ENCODE measurements at places on chromosomes 16 and 17.

DNA sequence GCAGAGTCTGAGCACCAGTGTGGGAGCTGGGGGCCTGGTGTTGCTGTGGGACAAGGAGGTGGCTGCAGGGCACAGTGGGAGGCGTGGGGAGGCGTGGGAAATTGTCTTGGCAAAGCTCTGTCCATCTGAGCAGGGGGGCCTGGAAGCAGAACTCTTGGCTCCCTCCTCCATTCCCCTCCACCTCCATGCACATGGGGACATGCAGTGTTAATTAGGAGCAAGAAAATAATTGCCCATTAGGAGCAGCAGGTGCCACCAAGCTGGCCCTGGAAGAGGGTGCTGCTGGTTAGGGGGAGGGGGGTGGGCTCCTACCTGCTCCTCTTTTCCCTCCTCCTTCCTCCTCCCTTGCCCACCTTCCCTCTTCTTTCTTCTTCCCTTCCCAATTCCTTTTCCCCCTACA is 4.5 kb downstream of the TTYH2 start:
- DNase-seq: no peak

- DNase-seq: no peak
These were observed 99.1 kb downstream of the ADAMTS18 start for GRCh38 chr16:77335652-77336234.

GRCh38 chr17:12352127-12352526 is 313.6 kb upstream of the MYOCD start:
- DNase-seq: no peak

DNA sequence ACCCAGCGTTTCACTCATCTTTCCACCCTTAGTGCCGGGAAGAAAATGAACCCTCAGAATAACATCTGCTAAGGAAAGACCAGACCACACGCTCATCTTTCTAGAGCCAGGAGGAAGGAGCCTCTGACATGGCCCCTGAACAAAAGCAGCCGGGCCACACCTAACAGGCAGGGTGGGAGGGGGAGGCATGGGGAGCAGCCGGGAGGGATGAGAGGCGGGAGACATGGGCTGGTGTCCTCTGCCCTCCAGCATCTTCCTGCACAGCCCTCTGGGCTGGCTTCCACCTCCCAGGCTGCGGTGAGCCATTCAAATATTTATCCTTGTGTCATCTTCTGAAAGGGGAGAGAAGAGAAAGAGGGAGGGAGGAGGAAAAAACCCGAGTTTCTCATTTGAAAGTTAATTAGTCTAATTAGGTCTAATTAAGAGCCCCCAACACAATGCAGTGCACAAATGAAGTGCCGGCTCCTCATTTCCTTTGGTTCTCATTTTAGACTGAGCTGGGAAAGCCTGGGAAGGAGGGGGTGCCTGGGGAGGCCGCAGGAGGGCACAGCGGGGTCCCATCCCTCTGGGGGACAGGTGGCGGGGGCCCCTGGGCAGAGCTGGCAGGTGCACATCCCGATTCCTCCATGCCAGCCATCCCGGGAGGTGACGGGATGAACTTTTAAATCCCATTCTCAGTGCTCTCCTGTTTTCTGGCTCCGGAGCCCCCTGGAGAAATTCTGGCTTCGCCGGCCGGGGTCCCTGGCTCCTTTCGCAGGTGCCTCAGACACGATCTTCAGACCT is 90.5 kb downstream of the ENGASE start:
- DNase-seq: no peak

DNA sequence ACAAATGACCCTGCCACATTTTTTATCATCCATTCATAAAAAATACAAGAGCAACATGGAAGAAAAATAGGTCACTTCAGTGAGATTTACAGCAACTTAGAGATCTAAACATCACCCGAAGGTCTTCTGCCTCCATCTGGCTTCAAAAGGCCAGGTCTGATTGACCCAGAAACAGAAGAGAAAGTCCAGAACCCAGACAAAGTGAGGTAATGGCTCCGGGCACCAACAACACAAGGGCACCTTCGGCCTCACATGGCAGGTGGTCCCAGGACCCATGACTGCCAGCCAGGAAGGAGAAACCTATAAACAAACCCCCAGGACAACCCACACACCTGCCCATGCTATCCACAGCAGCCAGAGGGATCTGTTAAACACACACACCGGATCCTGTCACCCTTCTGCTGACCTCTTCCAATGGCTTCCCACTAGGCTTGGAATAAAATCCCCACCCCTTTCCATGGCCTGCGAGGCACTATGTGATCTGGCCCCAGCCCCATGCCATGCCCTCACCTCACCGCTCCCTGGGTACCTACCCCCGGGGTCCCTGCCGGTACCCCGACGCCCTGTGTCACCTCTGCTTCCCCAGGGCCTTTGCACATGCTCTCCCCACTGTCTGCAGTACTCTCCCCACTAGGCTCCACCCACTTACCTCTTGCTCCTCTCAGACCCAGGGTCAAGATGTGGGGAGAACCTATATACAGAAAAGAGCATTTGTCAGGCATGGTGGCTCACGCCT is 149.1 kb downstream of the ZNF423 start:
- no peak for DNase-seq

GRCh38 chr16:35147556-35148504 is 1688.4 kb downstream of the TP53TG3F start:
- DNase-seq: no peak

DNA sequence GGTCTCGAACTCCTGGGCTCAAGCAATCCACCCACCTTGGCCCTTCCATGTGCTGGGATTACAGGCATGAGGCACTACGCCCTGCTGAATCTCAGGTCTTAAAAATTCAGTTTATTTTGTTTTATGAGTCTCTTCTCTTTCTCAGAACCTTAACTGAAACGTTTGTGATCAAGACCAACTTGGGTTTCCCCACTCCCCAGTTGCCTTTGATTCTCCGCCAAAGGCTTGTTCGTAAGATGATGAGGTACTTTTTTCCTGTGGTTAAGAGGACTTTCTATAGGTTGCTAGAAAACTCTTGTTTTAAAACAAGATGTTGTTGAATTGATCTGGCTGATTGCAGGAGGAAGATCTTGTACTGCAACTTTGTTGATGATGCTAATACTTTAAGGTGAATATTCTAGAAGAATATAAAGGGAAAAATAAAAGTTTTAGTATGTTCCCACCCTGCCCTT is 11.7 kb downstream of the ABCC1 start:
- peak; percentile 72 for DNase-seq

DNA sequence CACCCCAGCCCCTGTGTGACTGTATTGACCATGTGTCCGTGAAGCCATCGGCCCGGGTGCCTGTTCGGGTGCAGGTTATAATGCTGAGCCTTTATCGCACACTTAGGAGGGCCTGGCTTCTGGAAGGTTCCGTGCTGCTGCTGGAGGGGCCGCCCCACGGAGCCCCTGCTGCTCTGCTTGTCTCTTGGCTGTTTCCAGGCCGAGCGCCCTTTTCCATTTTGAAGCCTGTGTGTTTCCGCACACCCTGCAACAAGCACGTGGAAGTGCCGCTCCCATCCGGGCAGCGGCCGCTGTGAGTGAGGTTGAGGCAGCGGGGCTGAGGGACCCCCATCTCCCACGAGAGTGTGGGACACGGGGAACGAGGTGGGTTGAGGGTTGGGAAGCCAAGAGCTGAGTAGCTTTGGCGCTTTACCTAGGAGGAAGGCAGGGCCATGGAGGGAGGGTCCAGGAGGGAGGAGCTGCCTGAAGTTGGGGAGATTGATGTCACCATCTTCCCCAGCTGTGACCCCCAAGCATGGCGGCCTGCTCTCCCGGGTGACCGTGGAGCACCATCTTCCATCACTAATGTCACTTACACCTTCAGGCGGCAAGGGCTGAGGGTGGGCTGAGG is 200.1 kb upstream of the GSE1 start:
- DNase-seq: no peak

- no peak for DNase-seq
These were observed 29.5 kb upstream of the CRISPLD2 start for GRCh38 chr16:84790301-84790700.

DNA sequence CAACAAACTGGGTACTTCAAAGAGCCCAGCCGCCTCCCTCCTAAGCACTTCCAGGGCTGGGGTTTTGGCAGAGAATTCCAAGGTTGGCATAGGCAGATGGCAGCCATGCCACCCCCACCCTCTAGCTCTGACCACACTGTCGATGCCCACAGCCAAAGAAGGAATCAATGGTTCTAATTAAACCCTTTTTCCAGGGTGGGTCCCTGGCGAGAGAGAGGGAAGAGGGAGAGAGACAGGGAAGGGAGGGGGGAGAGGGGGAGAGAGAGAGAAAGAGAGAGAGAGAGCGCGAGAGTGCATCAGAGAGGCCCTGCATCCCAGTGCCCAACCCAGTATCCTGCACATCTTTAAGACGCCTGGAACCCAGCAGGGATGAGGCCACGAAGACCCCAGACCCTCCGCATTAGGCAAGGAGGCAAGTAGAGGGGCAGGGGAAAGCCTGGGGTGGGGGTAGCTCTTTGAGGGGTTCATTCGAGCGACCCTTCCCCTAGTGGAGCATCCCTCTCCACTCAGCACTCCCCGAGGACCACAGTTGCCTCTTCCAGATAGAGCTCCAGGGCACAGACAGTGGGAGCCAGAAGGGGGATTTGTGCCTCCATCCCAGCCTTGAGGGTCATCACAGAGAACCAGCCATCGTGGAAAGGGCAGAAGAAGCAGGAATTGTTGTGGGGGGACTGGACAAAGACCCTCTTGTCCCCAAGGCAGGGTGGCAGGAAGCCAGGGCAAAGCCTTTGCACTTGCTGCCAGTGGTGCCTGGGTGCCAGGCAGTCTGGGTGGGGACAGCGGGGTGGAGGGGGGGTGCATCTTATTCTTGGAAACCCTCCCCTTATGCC is 2.6 kb downstream of the SRCIN1 start:
- DNase-seq: no peak

GRCh38 chr17:49963626-49964302 is 5.2 kb upstream of the DLX4 start:
- no peak for DNase-seq

DNA sequence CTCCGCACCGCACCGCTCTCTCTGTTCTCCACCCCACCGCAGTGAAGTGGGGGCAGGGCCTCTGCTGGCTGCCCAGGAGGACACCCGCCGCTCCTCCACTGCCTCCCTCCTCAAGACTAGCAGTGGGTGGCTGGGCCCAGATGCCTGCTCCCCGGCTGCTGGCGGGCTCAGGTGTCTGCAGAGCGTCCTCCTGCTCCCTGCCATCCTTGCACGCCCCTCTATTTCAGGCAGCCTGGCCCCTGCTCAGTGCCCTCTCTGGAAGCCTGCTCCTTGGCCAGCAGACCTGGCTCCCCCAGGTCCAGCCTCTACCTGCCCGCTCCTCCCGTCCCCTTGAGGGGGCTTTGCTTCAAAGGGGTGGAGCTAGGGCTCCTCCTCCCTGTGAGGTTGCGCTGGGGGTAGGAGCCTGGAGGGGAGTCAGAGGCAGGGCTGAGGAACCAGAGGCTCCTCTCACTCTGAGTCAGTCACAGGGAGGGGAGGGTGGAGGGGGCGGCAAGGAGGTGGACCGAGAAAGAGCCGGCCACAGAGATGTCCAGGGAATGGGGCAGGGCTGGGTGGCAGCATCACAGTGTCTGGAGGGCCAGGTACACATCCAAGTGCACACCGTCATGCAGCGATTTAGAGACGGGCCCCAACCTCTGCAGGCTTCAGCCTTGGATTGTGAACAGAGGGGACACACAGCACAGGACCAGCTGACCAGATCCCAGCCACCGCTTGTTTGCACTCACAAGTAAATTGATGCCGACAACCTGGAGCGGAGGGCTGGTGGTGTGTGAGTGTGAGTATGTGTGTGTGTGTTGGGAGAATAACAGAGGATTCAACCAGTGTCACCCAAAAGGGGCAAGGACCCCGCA is 9.8 kb upstream of the TMEM92 start:
- DNase-seq: no peak

- DNase-seq: no peak
These were observed 18.6 kb downstream of the ENGASE start for GRCh38 chr17:79093270-79093669.

- no peak for DNase-seq
These were observed 62.4 kb downstream of the PECAM1 start for GRCh38 chr17:64328036-64328858.
